ENCODE measurements at places on chromosomes 11 and 22.

- no peak for DNase-seq
These were observed 10.3 kb downstream of the SRSF8 start for GRCh38 chr11:95076981-95077380.

DNA sequence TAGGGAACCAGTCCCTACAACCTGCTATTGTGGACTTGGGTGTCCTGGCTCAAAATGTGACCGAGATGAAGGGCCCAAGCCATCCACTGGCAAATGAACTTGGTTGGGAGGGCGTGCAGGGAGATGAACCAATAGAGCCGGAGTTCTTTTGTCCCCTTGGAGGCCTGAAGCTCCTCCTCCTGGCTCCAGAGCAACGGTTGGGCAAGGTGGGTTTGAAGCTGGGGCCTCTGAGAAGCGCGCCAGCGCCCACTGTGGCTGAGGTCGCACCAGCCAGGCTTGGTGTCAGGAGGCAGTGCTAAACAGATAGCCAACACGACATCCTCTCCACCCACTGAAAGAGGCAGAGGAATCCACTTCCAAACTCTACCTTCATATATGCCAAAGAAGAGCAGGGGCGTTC, 36.0 kb upstream of the PACSIN2 start:
- no peak for DNase-seq

DNA sequence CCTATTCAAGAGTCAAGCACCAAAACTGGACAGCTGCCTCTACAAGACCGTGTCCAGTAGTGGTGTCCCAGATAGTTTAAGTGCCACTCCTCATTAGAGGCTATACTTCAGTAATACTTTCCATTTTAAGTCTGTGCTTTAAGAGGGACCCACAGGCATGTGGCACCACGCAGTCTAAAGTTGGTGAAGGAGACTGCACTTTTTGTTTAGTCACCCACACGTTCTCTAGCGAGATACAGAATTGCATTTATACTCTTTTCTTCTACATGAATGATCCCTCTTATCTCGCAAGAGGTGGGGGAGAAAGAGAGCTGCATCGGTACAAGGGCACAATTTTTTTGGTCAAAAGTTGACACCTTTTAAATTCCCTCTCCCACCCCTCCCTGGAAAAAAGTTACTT, 41.5 kb downstream of the DDX6 start:
- no peak for DNase-seq

GRCh38 chr11:78415338-78415737, 2.3 kb downstream of the GAB2 start:
- no peak for DNase-seq

DNA sequence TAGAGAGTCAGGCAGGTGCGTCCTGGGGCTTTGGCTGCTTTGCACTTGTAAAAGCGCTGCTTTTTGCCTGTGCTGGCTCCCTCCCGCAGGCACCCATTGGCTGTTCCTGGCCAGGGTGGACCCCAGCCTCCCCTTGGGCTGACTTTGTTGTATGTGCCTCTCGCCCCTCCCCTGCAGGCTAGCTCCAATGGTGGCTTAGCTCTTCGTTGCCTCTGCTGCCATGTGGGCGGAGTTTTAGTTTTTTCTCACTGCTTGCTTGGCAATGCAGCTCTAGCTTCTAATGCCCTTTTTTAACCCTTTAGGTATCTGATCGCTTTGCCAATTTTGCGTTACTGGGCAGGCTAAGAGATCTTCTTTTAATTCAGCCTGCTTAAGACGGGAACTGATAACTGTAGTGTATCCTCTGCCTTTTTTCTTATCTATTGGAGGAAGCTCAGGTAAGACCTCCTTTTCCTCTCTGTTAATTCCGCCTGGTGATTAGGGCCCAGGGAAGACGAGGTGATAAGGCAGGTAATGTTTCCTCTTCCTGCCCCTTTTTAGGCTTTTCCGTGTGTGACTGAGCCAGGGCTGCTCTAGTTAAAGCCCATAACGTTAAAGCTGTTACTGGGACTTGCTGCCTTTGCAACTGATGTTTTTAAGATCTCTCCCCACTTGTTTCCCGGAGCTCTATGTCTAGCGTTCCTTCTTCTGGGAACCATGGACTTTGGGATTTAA, 11.7 kb upstream of the GLYATL1 start:
- DNase-seq: no peak

- no peak for DNase-seq
These were observed 103.7 kb downstream of the CCDC81 start for GRCh38 chr11:86478348-86478747.

GRCh38 chr11:104051778-104052177, 15.3 kb downstream of the DDI1 start:
- no peak for DNase-seq

DNA sequence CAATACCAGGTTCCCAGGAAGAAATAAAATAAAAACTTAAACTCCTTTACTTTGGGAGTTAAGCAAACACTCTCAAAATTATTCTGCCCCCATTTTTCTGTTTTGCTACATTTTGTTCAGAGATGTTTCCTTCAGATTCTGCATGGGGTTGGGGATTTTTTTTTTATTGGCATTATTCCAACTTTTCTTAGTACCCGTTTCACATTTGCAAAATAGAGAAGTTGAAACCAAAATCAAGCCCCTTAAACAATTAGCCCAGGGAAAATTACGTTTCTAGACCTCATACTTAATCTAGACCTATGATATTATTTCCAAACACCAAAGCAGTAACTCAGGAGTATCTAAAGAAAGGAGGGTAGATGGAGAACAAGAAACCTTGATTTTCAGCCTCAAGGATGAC, 20.6 kb upstream of the MS4A7 start:
- DNase-seq: no peak
